Forelimb muscle (tissue), 1 donor: ENCODE measurements at places on chromosomes 1 and 21. TPM values are rescaled to one million over a fixed set of nuclear protein-coding genes. Genes with fewer than 3 reads are reported as not detected.

Gene NSL1
- 31.4 TPM for polyA plus RNA-seq

Gene LAMC1
- polyA plus RNA-seq = 249 TPM

Gene GJB3
- polyA plus RNA-seq = not detected

Gene TSEN15
- polyA plus RNA-seq = 35.3 TPM

Gene SLC16A4
- polyA plus RNA-seq = 9.9 TPM

Gene NIBAN1
- polyA plus RNA-seq = 48.1 TPM

Gene ZFP69B
- polyA plus RNA-seq = 3.1 TPM

Gene DMRTA2
- 0.05 TPM for polyA plus RNA-seq

Gene TSPEAR
- polyA plus RNA-seq = 0.13 TPM

Gene TTC39A
- 3.9 TPM for polyA plus RNA-seq

Gene DNASE2B
- not detected for polyA plus RNA-seq

Gene PEAR1
- polyA plus RNA-seq = 21.1 TPM

GRCh38 chr1:9086796-9087195 is 17.4 kb upstream of the SLC2A5 start:
- DNase-seq = no peak

DNA sequence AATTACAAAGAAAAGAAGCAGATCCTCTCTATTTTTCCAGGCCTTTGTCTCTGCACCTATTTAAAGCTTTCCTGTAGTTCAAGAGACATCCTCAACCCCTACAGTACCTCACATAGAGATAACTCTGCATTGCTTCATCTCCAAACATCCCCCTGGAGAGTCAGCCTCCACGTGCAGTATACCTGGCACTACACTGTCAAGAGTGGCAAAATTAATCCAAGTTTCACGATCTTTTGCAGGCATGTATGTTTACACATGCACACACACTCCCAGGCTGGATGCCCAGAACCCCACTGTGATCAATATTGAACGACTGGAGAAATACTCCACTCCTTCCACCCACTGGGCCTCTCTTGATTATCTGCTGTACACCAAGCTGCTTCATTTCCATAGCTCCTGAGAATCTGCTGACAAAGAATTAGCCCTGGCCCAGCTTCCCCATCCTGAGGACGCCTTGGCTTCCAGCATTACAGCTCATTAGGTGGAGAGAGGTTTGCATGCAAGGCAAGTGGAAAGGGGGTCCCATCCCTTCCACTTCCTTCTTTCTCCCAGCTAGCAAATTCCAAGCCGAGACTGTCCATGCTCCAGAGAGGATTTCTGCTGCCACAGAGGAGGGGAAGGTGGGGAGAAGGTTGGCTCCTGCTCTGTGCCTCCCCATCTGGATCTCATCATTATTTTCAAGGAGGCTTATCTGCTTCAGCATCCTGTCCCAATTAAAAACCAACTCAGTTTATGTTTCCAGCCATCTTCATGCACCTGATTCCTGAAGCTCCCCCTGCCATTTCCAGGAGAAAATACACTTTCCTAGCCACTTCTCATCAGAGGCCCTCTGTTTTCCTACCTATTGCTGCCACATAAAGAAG is 66.5 kb upstream of the GOLT1A start:
- no peak for DNase-seq

DNA sequence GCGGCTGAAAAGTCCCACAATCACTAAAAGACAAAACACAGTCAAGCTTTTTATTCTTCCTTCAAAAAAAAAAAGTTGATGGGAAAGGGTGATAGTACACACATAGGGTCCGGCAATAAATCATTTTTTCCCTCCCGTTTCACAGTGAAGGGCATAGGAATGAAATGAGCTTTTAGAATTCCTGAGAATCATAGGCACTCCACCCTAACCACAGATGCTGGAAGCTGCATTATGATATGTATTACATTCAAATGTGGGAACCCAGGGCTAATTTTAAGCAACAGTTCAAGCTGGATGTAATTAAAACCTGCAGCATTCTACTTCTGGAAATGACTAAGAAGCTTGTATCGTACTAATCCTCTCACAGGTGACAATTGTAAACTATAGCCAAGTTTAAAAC is 75.7 kb upstream of the KCNJ15 start:
- no peak for DNase-seq

GRCh38 chr1:37448691-37449417 is 25.5 kb upstream of the ZC3H12A start:
- DNase-seq = no peak

- DNase-seq = no peak
These were observed 831.4 kb downstream of the ADGRL2 start for GRCh38 chr1:82632155-82632554.

DNA sequence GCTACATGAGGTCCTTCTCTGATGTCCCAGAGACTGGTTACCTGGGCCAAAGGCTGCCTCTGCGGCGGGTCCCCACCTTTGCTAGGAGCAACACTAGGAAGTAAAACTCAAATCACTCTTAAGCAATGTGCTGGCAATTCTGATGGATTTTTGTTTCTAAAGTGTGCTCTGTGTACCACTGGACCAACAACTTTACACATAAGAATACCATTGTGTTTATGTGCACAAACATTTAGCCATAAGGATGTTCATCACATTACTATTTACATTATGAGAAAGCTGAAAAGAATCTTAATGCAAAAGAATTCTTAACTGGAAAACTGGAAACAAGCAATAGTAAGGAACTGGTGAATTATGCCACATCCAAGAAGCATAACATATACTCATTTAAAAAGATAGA is 38.6 kb downstream of the SSBP3 start:
- DNase-seq = no peak

DNA sequence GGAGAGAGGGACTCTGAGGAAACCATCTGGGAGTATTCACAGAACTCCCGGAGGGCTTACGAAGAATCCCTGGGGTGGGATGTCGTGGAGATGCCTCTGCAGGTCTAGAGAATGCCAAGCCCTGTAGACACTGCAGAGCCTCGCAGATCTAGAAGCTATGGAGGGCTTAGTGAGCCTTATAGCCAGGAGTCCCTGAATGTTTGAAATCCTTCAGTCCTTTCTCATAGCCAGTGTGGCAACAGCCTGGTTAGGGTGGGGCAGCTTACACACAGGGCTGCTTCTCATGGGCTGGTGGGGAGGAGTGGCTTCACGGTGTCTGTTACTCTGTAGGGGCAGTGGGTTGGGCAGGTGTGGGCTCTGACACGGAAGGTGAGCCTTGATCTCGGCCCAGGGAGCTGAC is 44.2 kb upstream of the KDM4A start:
- no peak for DNase-seq

GRCh38 chr1:156910309-156910782 is 10.1 kb upstream of the LRRC71 start:
- no peak for DNase-seq

- DNase-seq = no peak
These were observed 210.0 kb downstream of the GABPA start for GRCh38 chr21:25944672-25945213.

- no peak for DNase-seq
These were observed 685.9 kb downstream of the MATN1 start for GRCh38 chr1:30037251-30038118.

DNA sequence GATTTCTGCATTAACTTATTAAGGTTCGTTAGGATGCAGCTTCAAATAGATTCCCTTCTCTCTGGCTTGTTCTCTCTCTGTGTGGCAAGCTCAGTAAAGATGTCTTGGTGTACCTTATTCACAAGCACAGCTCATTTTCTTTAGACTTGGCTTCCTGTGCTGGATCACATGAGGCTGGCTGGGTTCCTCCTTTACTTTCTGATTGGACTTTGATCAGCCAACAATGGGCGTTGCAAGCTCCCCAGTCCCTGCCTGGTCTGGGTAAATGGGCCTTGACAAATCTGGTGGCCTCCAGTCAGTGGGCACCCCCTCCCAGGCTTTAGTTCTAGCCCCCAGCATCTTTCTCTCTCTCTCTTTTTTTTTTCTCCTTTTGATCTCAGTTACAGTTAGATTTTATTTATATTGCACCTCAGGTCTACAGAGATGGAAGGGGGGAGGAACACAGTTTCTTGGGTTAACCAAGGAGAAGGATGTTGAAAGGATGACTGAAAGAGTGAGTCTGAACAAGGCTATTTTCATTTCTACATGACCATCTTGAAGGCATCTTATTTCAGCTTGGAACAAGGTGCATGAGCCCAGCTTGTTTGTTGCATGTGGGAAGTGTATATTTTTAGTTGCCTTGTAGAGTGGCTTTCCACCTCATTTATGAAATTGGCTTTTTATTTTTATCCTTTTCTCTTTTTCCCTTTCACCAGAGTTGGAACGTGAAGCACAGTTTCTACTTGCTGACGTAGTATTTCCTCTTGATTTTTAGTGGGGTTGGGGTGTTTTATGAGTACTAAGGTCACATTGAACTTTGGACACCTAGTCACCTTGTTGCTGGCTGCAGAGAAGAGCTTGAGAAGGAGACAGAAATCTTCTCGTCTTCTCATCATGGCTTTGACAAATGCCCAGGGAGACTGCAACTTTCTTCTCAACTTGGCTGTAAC is 77.1 kb downstream of the PBX1 start:
- DNase-seq = no peak

GRCh38 chr1:179632868-179633267 is 41.2 kb downstream of the TDRD5 start:
- no peak for DNase-seq

- no peak for DNase-seq
These were observed 27.9 kb upstream of the HJV start for GRCh38 chr1:146049436-146049835.

DNA sequence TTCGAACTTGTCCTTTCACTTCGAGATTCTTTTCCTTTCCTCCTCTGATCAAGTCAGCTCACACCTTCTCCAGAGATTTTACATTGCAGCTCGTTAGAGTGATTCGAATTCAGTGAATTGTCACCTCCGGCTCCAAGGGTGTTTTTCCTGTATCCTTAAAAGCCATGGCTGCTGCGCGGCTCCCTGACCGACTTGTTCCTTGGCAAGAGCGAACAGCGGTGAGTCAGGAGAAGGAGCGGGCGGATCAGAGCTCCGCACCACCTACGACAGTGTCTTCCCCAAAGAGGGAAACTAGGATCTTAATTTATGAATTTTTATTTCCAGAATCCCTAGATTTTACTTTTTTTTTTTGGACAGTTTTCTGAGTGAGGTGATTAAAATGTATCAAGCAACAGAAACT is 204.4 kb upstream of the ADGRL2 start:
- no peak for DNase-seq

DNA sequence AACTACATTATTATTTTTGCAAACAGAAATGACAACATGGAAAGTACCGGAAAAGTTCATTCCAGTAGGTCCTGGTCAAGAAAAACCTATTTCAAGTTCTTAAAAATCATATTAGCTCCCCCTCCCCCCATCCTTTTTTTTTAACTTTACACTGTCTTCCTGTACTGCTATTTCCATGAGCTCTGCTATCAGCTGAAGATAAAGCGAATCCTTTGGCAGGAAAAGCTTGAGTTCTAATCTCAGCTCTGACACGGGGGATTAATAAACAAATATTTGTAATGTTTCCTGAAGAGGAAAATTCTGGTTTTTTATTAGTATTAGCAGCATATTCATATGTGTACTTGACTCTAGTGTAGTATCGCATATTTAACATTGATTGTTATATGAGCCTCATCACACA is 190.7 kb upstream of the ESRRG start:
- DNase-seq = no peak

DNA sequence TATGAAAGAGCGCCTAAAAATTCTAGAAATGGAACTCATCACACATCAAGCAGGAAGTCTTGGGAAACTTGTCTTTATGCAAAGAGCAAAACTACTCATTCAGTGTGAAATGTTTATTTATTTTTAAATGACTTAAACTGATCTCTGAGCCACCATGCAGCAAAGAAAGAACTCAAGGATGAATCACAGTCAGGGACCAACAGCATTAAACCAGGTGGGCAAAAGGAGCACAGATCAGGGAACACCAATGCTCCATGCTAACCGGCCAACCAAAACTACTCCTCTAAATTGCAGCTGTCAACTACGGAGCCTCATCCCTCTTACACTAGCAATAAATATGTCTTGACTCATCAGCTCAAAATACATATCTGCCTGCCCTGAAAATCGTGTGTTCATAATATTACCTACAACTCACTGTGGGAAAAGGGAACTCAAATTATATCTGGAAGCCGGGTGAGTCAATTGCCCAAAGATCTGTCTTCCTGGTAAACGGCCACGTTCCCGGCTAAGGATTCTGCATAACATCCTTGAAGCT is 129.2 kb downstream of the PTPN14 start:
- no peak for DNase-seq

DNA sequence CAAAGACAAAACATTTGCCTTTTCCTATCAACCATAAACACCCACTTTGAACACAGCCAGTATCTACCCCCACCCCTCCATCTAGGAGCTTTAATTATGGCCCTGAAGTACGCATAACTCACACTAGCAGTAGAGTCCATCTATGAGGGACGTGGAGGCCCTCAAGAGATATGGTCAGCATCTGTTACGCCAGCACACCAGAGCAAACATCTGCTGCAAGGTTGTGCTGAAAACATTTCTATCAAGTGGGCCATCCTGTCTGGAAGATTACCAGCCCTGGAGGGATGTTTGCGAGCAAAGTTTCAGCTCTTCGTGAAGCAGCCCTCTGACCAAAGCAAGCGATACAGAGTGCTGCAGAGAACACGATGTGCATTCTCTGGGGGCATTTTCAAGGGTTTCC is 74.6 kb downstream of the SLC45A1 start:
- no peak for DNase-seq
